ENCODE measurements at places on chromosomes 11 and 22. TPM values are rescaled to one million over a fixed set of nuclear protein-coding genes. Genes with fewer than 3 reads are reported as not detected.

The GAB4 gene
- total RNA-seq: not detected

The VSTM5 gene
- not detected for total RNA-seq

The GDPD5 gene
- total RNA-seq: 7.8 TPM

The PATE2 gene
- total RNA-seq: not detected

The OR51E1 gene
- total RNA-seq: 4.2 TPM

All from skeletal muscle tissue (tissue), 5 donors.